ENCODE measurements at places on chromosomes 3 and 15. TPM values are rescaled to one million over a fixed set of nuclear protein-coding genes. Genes with fewer than 3 reads are reported as not detected.

DPH3 gene
- 29.6 TPM for total RNA-seq

CTXN2 gene
- total RNA-seq: not detected

MCF2L2 gene
- 0.84 TPM for total RNA-seq

TUBGCP5 gene
- 16.2 TPM for total RNA-seq

ERICH6 gene
- total RNA-seq: not detected

C15orf39 gene
- total RNA-seq: 26.8 TPM

IL12A gene
- 0.75 TPM for total RNA-seq

ST3GAL6 gene
- 2.1 TPM for total RNA-seq

LEKR1 gene
- total RNA-seq: 2.3 TPM

AGTR1 gene
- total RNA-seq: not detected

ZDHHC3 gene
- 68.3 TPM for total RNA-seq

DNA sequence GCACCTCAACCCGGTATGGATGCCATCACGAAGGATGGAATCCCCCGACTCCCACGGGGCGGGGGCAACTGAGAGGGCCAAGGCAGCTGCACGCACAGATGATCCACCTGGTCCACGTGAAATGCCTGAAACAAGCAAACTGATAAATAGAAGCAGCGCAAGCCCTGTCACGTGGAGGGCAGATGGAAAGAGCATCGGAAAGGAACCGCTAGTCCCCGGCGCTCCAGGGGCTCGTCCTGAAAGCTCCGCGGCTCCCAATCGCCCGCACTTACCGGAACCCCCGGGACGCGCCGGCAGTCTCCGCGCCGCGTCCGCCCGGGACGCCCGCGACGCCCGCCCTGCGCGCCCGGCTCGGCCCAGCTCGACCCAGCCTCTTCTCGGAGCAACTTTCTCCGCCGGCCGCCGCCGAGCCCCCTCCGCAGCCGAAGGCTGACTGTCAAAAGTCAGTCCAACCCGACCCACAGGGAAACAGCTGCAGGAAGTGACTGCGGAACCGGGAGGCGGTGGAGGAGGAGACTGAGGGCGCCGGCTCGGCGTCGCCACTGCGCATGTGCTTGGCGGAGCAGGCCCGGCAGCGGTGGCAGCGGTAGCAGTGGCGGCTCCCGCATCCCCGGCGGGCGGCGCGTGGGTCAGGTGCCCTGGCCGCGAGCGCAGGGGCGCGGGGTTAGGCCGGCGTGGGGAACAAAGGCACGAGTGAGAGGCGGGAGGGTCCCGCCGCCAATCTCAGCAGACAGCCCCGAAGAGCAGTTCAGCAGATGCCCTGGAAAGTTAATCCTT, at the start of gene ZMAT3:
Gene ZMAT3 (minus strand): TSS at position 487 of the 777 bp plus-strand sequence. CDS start 4,057 bp downstream, outside the sequence.
- DNase-seq: peak; percentile 45

GRCh38 chr3:49786357-49787181, at the start of gene IP6K1:
TSS of gene IP6K1 (minus strand) at chr3:49786542. CDS start at chr3:49748040, 38,502 bp downstream.
- peak; percentile 100 for DNase-seq

DNA sequence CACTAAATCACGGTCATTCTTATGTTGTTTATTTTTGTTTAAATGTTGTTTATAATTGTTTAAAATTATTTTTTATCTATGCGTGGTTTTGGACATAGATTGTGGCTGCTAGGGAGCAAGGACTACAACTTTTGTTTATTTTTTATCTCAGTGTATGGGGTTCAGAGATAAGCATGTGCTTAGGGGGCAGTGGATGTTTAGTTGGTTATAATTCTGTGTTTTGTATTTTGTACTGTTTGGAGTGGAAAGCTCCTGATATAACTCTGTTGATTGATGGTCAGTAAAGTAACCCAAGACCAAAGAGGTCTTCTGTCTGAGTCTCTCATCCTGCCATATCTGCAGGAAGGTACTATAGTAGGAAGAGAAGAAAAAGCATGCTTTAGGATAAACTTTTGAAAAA, 36.5 kb upstream of the NPHP3 start:
- no peak for DNase-seq

GRCh38 chr15:64749167-64749566, 26.2 kb downstream of the RBPMS2 start:
- DNase-seq: peak; percentile 34

DNA sequence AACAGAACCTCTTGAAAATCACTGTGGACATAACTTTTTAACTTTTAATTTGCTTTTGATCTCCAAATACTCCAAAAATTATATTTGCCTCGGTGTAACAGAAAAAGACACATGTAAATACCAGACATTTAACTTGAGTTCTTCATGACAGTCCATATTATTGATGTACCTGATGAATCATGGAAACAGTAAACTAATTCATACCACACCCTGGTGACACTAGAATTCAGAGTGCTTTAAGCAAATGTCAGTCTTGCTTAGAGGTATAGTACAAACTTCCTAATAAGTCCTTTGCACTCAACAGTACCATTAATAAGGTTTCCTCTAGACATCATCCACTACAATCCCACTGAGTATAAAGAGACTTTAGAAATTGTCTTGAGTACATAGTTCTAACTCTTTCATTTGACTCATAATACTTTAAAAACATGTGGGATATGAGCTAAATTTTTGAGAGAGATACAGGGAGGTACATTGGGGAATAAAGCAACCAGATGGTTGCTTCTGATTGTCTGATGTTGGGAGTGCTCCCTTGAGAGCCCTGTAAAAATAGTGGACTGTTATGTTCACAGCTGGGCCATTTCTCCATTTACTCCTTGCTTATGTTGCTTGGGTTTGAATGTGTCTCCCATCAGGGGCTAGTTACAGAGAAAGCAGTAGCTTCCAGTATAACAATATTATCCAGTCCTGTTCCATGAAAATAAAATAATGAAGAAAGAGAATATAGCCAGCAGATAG, 175.7 kb downstream of the ALCAM start:
- DNase-seq: no peak

- no peak for DNase-seq
These were observed 24.1 kb downstream of the RHOA start for GRCh38 chr3:49387721-49388120.

GRCh38 chr3:159856590-159857104, 132.0 kb upstream of the IL12A start:
- no peak for DNase-seq

GRCh38 chr3:18301781-18302180, 123.4 kb downstream of the SATB1 start:
- DNase-seq: no peak

DNA sequence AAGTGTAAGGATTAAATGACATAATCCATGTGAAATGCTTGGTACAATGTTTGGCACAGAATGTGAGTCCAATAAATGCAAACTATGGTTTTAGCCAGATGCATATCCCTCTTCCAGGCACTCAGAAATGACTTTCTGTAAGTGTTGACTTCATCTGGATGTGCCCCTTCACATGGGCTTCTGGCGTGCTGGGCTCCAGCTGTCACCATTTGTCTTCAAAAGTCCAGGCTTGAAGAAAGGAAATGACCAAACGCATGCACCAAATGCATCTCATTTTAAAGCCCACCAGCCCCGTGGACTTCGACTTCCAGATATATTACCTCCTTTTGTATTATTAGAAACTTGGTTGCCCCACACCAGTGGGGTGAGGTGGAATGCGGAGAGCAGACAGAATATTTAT, 23.7 kb downstream of the CRYGS start:
- DNase-seq: no peak

GRCh38 chr3:12681943-12682390, 18.1 kb upstream of the RAF1 start:
- no peak for DNase-seq
